ENCODE measurements at places on chromosomes 1 and 21.

DNA sequence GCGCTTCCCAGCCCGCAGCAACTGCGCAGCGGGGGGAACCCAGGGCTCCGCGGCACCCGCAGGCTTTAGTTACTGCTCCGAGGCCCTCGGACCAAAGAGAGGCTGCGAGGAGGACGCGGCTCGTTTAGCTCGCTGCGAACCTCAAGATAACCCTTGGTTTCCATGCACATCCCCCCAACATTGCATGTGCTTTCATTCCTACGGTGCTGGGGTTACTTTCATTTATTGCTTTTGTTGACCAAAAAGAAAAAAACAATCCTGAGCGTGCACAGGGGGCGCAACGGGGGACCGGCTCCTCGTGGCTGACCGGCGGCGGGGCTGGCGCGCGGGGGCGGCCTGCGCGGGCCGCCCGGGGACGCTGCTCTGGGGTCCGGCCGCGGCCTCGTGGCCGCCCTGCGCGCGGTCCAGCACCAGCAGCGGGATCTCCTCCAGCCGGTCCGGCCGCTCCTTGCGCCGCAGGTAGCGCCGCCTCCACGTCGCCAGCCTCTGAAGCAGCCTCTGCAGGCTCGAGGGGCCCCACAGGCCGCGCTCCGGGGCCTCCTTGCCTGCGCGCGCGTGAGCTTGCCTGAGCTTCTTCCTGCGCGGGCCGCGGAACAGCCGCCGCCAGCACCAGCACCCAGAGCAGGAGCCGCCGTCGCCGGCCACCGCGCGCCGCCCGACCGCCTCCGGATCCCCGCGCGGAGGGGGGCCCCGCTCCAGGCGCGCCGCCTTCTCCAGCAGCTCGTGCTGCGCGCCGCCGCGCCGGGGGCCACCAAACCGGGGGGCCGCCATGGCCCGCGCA, 77.4 kb downstream of the DESI2 start:
- DNase-seq, result peak; percentile 2

GRCh38 chr1:10866321-10867093, 70.1 kb upstream of the CASZ1 start:
- no peak for DNase-seq

DNA sequence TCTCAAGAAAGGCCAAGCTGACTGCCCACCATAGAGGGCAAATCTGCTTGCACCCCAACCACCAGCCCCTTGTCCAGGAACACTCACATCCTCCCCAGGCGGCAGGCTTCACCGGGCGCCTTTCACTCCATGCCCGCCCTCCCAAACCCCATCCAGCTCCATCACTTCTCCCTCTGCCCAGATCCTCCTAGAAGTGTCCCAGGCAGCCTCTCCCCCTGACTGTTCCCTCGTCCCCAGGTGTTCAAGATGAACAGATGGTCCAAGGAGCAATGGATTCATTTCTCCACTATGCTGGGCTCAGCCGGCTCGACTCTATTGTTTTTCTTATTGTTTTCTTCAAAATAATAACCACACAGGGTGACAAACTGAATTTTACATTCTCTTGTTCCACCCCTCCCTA, 22.1 kb downstream of the S100A6 start:
- DNase-seq, result no peak

GRCh38 chr1:63316984-63317816, 5.2 kb upstream of the FOXD3 start:
- no peak for DNase-seq

DNA sequence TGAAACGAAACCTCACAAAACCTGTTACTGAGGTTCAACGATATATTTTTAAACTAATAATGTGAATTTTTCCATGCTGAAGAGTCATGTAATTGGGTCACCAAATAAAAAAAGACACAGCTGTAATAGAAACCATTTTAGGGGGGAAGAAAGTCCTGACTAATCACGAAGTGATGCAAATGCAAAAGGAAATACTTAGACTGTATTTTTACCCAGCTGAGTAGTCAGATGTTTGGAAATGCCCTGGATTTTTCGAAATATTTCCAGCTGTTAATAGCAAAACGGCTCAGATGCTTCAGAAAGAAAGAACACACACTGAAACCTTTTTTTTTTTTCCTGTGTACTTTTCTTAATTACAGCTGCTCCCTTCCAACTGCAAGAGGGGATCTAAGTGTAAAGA, 210.3 kb downstream of the SETD4 start:
- no peak for DNase-seq

- no peak for DNase-seq
These were observed 1.4 kb downstream of the PINK1 start for GRCh38 chr1:20634594-20635084.

- DNase-seq, result no peak
These were observed 18.2 kb upstream of the PPP2R5A start for GRCh38 chr1:212267017-212267416.

- no peak for DNase-seq
These were observed 40.0 kb downstream of the LTN1 start for GRCh38 chr21:28952686-28953085.

GRCh38 chr1:177164380-177165068, at the start of gene ASTN1:
Gene ASTN1, minus strand, starts transcription at chr1:177164712. Its CDS starts 36 bp downstream, at chr1:177164676.
- DNase-seq, result no peak

- no peak for DNase-seq
These were observed 56.6 kb downstream of the ATG4C start for GRCh38 chr1:62840555-62840954.

DNA sequence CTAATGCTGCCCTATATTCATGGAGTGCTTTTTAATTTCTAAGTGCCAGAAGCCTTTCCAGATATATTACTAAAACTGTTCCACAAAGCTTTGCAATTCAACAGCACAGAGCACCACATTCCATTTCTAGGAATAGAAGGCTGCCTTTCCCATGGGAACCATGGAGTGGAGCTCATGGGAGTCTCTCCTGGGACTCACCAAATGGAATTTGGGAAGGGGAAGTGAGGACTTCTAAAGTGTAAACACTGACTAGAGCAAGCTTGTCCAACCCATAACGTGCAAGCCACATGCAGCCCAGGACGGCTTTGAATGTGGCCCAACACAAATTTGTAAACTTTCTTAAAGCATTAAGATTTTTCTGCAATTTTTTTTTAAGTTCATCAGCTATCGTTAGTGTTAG, 190.4 kb upstream of the TNR start:
- DNase-seq, result no peak

- no peak for DNase-seq
These were observed 39.9 kb upstream of the SLC19A1 start for GRCh38 chr21:45582128-45582527.

DNA sequence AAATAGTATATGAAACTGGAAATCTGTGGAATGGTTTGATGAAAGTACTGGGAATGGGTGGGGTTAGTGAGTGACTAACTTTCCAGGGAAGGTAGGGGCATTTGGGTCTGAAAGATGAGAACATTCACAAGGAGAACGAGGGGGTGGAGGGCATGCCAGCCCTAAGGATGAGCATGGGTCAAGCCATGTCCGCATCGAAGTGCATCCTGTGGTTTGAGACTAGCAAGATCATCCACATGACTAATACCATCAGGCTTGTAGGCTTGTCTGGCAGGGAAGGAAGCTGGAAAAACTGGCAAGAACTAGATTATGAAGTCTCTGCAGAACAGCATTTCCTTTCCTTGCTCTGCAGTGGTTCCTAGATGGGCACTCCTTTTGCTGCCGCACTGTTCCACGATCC, 70.4 kb upstream of the UBE2U start:
- DNase-seq, result no peak

GRCh38 chr1:235624721-235625333, 24.8 kb downstream of the GNG4 start:
- no peak for DNase-seq

DNA sequence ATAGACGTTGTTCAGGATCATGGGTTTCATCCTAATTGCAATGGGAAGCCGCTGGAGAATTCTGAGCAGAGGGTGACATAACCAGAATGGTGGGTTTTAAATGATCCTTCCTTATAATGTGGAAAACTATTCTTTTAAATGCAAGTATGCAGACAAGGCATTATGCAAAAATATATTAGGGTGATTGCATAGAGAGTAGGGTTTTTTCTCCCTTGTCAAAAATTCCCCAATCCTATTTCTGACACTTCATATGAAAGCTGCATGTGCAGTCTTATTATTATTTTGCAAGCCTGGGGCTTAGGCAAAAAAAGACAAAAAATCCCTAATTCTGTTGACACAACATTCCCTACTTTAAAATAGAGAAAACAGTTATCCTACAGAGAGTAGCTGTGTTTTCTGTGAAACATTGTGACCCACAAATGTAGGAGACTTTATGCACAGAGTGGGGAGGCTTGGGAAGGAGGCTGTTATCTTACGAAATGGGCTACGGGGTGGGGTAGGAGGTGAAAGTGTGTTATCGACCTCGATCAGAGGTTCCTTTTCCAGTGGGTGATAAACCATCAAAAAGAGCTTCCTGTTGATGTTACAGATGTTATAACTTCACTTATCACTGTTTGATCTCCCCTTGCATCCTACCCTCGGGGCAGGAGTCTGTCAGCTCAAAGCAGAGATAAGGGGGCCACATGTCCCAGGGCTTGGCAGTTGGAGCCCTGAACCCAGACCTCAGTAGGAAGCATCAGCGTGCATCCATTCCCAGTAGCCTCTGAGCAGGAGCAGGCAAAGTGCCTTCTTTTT, 27.2 kb downstream of the RHEX start:
- no peak for DNase-seq

DNA sequence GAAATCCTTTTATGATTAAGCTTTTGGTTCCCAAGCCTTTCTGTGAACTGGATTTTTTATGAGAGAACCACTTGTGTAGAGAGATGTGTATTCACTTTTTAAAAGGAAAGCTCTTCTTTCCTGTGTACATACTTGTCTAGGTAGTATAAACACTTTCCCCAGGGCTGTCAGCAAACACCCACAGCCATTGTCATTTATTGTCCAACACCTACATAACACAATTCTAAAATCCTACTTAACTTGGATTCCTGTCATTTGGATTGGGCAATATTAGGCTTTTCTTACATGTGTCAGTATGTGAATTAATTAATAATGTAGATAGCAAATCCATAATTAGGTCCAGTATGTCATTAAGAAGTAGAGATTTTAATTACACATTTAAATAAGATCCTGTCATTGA, 12.3 kb downstream of the DDX20 start:
- DNase-seq, result no peak

DNA sequence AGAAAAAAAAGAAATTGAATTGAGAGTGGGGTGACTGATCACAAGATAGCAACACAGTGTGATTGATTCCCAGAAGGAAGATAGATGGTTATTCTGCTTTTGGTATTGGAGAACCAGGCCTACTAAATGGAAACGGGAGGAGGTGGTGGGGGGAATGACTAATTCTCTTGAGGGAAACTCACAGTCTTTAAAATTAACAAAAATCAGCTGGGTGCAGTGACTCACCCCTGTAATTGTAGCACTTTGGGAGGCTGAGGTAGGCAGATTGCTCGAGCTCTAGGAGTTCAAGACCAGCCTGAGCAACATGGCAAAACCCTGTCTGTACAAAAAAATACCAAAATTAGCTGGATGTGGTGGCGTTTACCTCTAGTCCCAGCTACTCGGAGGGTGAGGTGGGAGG, 134.6 kb upstream of the PDE4B start:
- no peak for DNase-seq

- no peak for DNase-seq
These were observed 8.7 kb upstream of the CAPN2 start for GRCh38 chr1:223703668-223704013.

- no peak for DNase-seq
These were observed 265.5 kb downstream of the ST6GALNAC3 start for GRCh38 chr1:76340056-76340455.

Measured in stimulated activated CD4-positive, alpha-beta T cell treated with anti-CD3 and anti-CD28 coated beads, TNF-alpha, amount 100 ng/mL, for 4 hours (primary cell).